ENCODE measurements at places on chromosomes 6 and 20.

DNA sequence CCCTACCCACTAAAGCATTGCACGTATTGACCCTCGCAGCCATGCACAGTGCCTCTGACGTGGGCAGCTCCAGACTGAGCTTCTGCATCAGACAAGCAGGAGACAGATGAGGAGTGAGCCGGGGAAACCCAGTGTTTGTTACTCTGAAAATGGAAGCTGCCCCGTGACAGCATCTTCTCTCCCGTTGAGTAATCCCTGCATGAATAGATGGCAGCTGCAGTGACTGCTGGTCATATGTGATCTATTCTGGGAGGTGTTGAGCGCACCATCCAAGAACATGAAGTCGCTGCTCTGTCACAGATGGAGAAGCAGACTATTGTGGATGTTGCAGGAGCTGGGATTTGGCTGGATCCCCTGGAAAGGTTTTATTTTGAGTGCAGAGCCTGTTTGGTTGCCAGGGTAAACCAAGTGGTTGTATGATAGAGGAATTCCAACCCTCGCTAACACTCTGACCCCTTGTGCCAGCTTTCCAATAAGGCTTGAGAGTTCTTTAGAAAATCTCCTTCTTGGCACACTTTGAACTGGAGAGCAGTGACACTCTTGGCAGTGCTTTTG, 242.2 kb downstream of the NRN1 start:
- DNase-seq, result no peak

DNA sequence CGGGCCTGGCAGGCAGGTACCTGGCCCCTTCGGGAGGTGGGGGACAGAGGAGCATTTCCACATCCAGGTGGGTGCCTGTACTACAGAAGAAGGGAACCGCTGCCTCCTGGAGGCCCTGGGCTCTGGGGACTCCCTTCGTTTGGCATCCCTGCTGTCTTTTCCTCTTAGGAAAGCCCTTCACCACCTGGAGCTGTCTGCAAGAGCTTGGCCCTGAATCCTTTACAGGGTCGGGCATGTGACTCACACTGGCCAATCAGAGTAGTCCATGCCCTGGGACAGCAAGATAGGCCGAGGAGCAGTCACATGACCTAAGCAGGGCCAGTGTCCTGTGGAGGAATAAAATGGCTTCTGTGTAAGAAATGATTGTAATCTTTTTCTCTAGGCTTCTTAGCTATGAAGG, 224.9 kb downstream of the ANKRD60 start:
- DNase-seq, result no peak

DNA sequence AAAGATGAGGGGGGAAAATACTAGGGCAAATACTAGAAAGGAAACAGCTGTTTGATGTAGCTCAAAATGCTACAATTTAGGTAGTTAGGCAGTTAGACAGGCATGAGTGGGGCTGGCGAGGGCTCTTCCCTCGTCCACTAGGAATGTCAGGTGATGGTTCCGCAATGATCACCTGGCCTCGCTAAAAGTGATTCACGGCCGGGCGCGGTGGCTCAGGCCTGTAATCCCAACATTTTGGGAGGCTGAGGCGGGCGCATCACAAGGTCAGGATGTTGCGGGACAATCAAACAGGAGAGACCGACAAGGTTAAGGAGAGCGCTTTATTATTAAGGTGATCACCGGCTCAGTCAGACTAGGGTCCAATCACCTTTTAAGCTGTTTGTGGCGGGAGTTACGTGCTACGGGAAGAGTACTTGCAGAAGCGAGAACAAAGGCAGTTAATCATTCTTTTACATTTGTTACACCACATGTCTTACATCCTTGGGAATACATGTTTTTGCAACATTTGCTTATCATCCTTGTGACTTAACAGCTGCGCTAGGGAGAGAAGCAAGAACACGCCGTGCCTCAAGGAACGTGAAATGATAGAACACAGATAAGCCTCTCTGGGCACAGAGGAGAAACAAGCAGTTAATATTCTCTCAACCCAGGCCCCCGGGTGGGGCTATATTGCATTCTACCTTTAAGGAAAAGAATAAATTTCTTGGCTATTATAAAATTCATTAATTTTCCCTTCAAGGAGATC, 1025.4 kb downstream of the EYS start:
- DNase-seq, result no peak

DNA sequence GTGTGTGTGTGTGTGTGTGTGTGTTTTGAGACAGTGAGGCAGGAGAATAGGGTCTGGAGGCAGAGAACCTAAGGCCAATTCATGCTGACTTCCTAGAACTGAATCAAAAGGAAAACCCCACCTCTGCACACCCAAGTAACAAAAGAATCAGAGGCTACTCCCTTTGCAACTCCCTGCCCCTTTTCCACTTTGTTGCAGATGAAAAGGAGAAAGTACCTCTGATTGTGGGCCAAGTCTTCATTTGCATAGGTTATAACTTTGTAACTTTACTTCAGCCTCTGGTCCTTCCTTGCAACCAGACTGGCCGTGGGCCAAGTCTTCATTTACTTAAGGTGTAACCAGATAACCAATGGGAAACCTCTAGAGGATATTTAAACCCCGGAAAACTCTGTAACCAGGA, 168.8 kb downstream of the EYA2 start:
- no peak for DNase-seq

DNA sequence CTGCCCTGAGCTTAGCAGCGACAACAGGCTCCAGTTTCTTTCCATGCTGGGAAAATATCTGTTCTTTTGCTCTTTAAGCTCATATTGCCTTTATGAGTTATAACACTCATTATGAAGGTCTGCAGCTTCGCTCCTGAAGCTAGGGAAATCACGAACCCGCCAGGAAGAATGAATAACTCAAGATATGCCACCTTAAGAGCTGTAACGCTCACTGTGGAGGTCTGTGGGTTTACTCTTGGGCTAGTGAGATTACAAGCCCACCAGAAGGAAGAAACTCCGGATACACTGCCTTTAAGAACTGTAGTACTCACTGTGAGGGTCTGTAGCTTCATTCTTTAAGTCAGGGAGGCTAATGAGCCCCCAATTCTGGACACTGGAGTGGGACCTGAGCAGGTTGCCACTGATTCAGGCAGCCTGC, 3.0 kb upstream of the SSR1 start:
- no peak for DNase-seq

DNA sequence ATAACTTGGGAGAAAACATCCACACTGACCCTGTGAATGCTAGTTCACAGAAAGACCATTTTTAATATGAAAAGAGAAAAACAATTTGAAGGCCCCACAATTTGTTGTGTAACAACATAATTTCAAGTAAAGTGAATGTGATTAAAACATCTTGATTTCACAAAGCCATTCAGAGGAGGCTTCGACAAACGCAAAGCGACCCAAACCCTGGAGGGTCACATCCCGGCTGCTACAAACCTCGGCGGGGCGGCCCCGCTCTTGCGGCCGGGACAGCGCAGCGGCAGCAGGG, 14.0 kb downstream of the FOXC1 start:
- DNase-seq, result no peak

DNA sequence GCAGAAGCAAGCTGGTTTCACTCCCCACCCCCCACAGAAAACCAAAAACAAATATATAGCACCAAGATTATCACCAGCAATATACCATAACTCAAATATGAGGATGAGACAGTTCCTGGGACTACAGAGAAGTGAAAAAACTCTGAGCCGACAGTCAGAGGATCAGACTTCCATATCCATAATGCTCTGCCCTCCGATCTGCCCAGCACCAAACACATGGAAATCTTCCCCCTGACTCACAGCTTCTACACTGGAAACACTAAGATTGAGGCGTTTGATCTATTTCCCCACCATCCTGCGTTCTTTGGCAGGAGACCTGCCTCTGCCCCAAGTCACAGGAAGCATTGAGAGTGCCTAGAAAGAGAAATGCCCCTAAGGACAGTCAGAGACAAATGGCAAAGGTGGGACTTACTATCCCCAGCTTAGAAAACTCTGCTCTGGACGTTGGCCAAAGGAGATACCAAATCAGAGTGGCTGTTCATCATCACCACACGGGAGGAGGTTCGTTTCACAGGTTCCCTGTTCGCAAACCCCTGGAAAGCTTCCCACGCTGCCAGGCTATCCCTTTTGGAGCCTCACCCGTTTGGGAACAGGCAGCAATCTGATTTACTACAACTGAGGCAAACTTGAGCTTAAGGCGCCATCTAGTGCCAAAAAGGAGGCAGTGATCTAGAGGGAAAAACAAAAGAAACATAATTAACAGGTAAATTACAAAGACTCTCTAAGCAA, 48.7 kb upstream of the SRSF6 start:
- DNase-seq, result peak; percentile 57

DNA sequence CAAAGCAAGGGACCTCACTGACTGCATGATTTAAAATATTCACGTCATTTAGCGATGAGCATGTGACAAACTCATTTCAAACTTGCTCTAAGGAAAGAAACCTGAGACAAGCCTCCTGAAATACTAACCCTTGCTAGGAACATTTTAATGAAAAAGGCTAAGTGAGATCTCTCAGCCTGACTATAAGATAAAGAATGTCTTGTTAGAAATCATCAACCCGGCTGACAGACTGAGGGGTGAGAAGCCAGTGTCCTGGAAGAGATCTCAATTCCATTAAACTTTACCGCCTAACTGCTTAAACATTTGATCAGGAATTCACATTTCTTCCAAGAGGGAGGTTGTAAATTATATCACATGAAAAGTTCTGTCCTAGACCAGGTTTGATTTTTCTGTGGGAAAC, 274.8 kb upstream of the EXOC2 start:
- DNase-seq, result no peak
